ENCODE measurements at places on chromosomes 2 and 18.

DNA sequence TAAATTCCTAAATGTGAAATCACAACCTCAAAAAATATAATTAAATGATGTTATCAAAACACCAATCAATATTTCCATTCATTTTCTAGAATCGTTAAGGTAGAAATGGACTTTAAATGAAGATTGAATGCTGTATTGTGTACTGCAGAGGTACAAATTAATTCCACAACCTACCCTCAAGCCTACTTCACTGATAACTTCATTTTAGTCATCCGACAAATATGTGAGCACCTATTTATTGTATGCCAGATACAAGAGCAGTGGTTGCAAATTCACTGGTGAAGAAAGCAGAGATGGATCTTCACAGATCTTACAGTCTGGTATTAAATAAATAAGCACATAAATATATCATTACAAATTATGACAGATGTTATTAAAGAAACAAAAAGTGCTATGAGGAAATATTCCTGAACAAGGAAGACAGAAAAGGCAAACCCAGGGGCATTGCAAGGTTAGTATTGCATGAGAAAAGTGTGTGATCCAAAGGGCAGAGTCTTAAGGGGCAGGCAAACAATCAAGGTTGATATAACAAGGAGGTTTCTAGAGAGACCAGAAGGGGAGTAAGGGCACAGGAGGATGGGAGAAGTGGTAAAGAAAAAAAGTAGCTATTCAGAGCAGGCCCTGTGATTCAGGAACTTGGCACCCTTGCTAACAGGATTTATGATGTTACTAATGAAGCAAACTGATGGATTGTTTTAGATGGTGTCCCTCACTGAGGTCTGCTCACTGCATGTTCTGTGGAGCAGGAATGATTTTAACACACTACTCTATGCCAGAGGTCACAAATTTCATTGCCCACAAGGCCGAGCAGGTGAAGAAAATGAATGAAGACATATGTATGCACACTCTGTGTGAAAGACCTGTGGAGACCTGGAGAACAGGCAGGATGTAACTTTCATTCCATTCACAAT, 128.0 kb upstream of the CCDC150 start:
- DNase-seq = no peak

DNA sequence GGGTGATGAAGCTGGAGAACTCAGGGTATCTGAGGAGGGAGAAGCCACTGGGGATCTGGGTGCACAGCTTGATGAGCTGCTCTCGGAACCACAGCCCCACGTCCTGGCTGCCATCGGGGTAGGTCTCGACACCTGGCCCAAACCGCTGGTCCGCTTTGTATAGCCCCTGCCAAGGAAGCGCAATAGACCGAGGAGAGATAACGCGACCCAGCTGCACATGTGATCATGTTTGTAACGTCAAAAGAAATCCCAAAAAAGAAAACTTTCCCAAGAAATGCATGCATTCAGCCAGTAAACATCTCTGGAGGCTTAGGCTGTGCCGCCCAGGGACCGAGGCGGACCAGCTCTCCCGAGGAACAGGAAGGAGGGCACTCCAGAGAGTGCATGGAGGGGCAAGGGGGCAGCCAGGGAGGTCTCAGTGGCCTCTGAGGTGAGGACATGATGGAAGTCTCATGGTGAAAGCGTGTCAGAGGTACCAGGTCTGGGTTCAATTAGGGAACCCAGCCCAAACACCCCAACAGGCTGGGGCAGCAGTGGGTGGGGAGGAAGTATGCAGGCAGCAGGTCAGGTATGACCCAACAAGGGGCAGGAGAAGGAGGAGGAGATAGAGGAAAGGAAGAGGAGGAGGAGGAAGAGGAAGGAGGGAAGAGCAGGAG, 28.3 kb downstream of the ANKMY1 start:
- no peak for DNase-seq

GRCh38 chr2:31075941-31076590, 62.2 kb downstream of the GALNT14 start:
- DNase-seq = no peak

GRCh38 chr2:16314001-16314400, 351.6 kb downstream of the CYRIA start:
- DNase-seq = no peak

GRCh38 chr2:159922563-159922962, 124.6 kb upstream of the CD302 start:
- no peak for DNase-seq

- DNase-seq = no peak
These were observed 191.4 kb downstream of the TMEM163 start for GRCh38 chr2:134527381-134527780.

- no peak for DNase-seq
These were observed 103.5 kb upstream of the NOSTRIN start for GRCh38 chr2:168698969-168699368.

Data from SIG-M5 (cell line).